ENCODE measurements at places on chromosomes 6 and 20.

DNA sequence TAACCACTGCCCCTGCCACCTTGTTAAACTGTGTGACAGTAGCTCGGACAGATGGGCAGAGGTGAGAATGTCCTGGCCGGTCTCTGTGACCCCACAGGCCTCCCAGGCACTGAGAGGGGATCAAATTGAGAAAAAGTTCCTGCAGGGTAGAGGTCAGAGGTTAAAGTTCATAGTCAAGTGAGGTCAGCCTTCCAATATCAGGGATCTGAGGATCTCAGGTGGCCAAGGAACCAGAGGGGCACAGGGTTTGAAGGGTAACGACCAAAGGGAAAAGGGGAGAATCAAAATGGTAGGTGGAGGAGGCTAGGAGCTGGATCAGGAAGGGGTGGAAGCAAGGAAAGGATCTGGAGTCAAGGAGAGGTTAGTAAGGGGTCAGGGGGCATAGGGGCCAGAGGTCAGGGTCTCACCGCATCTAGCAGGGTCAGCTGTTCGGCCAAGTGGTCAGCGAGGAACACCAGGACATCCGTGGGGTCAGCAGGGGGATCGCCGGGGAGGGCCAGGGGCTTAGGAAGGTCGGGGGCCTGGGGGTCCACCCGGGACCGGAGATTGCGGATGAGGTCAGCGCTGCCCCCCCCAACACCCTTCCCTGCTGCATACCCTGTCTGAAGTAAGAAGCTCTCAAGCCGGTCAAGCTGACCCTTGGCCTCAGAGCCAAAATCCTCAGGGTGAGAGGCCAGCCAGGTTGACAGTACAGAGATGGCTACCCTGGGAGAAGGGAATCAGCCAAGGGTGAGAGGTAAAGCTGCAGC is 2.9 kb downstream of the RGL2 start:
- no peak for DNase-seq

DNA sequence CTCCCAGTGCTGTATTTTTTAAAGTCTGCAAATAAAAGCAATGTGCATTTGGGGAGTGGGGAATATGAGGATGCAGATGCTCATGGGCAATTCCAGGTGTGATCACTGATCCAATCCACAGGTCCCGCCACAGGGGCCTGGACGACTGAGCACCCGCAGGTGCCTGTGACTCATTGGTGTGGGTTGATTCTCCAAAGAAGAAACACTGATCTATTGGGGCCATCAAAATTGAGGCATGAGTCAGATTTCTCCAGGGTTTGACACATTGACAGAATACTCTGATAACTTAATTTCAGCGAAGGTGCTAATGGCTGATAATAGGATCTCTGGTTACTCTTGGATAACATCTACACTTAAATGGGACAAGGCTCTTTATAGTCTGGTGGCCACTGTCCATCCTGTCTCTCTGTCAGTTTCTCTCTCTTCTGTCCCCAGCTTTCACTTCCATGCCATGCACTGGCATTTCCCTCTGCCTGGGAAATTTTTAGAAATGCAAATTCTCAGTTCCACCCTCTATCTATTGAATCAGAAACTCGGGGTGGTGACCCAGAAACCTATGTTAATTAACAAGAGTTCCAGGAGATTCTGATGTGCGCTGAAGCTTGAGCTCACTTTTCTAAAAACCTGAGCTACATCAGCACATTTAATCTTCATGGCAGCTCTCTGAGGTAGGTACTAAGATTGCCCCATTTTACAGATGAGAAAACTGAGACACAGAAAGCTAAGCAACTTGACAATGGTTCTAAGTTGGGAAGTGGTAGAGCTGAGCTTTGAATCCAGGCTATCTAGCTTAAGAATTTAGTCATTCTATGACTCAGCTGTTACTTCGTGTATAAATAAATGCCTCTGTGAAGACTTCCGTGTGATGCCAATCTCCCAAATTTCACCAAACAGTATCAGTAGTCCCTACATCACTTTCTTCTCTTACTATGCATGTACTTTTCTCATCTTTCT is 10.2 kb upstream of the RCAN2 start:
- DNase-seq, result peak; percentile 19

- peak; percentile 30 for DNase-seq
Observed at GRCh38 chr20:9515214-9515585, 810 bp downstream of the LAMP5 start.

- no peak for DNase-seq
Observed at GRCh38 chr6:12034349-12034748, 22.2 kb downstream of the HIVEP1 start.

DNA sequence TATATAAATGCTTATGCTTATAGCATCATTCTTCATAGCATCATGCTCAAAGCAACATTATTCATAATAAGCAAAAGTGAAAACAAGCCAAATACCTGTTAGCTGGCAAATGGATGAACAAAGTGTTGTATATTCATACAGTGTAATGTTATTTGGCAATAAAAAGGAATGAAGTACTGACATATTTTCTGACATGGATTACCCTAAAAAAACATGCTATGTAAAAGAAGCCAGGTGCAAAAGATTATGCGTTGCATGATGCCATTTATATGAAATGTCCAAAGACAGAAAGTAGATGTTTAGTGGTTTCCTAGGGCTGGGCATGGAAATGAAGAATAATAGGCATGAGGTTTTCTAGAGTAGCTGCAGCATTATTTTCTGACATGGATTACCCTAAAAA is 77.1 kb downstream of the GFRA4 start:
- no peak for DNase-seq

- DNase-seq, result no peak
Observed at GRCh38 chr6:105821027-105821426, 265.1 kb upstream of the PRDM1 start.

GRCh38 chr20:17710379-17711266 is 10.9 kb downstream of the BANF2 start:
- DNase-seq, result no peak

- no peak for DNase-seq
Observed at GRCh38 chr6:33583591-33584155, 3.6 kb upstream of the BAK1 start.

DNA sequence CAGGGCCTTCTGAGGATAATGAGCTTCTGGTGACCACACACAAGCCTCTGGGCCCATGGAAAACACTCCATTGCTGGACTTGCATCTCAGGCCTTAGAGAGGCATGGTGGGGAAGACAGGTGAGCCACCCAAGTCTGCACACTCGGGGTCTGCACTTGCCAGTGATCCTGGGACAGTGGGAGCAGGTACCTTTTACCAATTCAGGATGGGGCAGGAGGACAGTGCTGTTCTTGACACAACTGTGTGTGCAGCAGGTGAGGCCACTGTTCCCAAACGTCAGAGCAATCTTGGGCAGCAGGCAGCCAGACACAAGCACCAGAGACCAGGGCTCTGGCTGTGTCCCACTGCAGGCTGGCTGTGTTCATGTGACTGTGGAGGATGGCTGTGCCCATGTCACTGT is 221.3 kb downstream of the ERMARD start:
- DNase-seq, result no peak

DNA sequence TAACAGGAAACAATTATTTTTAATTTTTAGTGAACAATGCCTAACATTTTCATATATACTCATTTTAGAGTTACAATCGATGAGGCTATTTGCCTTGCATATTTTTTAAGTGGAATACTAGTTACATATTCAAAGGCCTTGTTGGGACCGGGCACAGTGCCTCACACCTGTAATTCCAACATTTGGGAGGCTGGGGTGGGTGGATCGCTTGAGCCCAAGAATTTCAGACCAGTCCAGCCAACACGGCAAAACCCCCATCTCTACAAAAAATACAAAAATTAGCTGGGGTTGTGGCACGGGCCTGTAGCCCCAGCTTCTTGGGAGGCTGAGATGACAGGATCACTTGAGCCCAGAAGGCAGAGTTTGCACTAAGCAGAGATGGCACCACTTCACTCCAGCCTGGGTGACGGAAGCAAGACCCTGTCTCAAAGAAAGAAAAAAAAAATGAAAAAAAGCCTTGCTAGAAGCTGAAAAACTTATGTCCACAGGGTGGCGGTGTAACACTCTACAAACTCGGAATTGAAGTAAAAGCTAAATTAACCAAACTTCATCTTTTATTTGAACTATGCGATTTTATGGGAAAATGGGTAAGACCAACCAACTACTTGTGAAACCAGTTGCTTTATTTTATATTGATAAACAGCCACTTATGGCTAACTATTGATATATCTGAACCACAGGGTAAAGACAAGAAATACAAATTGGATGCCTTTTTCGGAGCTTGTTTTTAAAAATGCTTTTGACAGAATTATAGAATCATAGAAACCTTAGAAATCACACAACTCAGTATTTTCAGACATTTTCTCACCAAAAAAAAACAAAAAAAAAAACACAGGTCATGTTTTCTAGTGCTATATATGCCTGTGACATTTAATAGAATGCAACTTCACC is 24.1 kb upstream of the ROS1 start:
- peak; percentile 64 for DNase-seq

GRCh38 chr20:44186674-44187053 is 324 bp downstream of the JPH2 start:
- DNase-seq, result no peak

- DNase-seq, result no peak
Observed at GRCh38 chr6:41997456-41997855, 52.9 kb upstream of the TAF8 start.

- DNase-seq, result no peak
Observed at GRCh38 chr6:10771371-10771894, 23.8 kb downstream of the TMEM14B start.

- no peak for DNase-seq
Observed at GRCh38 chr20:20864351-20865096, 152.1 kb upstream of the RALGAPA2 start.

DNA sequence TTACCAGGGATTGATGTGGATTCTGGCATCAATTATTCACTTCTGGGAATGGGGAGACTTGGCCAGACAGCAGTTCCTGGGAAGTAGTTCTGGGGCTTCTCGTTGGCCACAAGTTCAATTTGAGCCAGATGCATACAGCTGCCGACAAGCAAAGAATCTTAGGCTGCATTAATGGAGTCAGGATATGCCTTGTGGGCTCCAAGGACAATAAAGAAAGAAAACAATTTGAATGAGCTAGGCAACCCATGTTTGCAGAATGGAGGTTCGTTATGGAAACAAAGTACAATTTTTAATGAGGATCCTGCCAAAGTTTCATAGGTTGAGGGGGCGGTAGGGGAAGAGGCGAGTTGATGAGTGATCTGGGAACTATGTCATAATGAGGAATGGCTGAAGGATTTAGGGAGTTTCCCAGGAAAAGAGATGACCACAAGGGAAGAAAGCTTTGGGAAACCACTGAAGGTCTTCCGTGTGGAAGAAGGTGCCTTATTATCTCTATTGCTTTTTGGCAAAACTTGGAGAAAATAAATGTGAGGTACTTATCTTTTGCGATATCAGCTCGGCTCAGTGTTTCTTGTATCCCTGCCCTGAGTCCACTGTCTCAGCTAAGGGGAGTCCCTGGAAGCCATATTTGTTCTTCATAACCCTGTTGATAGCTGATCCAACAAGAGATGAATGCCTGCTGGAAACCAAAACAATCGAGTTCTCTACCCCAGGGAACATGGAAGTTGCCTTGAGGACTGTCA is 181.0 kb upstream of the ZNF217 start:
- peak; percentile 11 for DNase-seq

- no peak for DNase-seq
Observed at GRCh38 chr20:17765017-17765416, 65.3 kb downstream of the BANF2 start.
